Fibroblast of upper back skin (primary cell): ENCODE measurements at places on chromosomes 7 and 10.

- DNase-seq: no peak
Observed at GRCh38 chr10:76786504-76787072, 851.0 kb downstream of the KCNMA1 start.

DNA sequence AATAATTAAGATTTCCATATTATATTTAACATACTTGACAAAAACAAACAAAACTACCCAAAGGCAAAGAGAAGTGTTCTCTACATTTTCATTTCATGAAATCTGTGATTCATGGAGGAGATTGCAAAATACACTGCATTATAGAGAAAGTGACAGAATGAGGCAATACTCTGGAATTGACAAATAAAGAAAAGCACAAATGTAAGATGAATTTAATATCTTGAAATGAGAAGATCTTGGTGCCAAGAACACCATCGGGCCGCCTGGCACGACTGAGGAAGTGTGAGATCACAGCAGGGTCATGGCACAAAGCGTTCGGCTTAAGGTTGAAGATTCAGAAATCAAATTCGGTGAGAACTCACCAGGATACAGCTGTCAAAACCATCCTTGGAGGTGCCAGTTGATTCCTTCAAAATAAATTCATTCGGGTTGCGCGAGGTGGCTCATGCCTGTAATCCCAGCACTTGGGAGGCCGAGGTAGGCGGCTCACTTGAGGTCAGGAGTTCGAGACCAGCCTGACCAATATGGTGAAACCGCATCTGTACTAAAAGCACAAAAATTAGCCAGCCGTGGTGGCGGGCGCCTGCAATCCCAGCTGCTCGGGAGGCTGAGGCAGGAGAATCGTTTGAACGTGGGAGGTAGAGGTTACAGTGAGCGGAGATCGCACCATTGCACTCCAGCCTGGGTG is 174.0 kb upstream of the PFKP start:
- DNase-seq: no peak

- DNase-seq: no peak
Observed at GRCh38 chr10:69477968-69478597, 26.8 kb downstream of the TSPAN15 start.

GRCh38 chr7:11319491-11320274 is 346.0 kb downstream of the PHF14 start:
- peak; percentile 12 for DNase-seq

DNA sequence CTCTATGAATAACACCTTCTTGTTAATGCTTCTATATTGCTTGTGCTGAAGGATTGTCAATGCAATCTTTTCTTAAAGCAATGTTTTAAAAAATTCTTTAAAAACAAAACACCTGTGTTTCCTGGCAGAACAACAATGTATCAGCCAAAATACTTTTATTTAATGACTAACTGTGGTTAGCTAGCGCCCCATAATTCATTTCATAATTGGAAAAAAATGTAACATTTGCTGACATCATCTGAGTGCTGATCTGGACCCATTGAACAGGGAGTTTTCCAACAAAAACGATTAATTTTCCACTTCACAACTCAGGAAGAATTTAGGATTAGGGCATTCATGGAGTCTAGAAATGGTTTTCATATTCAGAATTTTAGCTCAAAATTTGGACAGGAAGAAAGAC is 137.6 kb upstream of the CDK6 start:
- peak; percentile 78 for DNase-seq
